NCI-H1694 treated with DMSO at 0.1 percent for 48 hours (cell line): ENCODE measurements at places on chromosomes 1 and 21.

DNA sequence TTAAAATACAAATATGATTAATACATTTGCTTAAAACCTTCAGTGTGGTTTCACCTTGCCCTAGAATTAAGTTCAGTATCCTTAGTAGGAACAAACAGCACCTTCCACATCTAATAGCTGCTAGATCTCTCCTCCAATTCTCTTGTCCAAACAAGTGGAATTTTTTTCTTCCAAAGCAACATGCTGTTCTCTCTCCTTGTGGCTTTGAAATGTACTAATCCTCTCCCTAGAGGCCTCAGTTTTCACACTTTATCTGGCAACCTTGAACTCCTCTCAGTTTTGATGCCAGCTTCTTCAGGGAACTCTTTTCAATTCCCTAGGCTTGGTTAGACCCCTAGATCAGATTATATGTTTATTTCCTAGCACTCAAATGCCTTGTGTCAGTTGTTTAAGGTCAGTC lies 87.0 kb downstream of the GLUL start:
- no peak for DNase-seq

GRCh38 chr1:59945790-59946189 lies 19.2 kb upstream of the CYP2J2 start:
- no peak for DNase-seq

GRCh38 chr1:213728593-213729536 lies 258.9 kb upstream of the PROX1 start:
- DNase-seq: no peak

GRCh38 chr1:188043536-188044245 lies 1214.9 kb downstream of the PLA2G4A start:
- no peak for DNase-seq

DNA sequence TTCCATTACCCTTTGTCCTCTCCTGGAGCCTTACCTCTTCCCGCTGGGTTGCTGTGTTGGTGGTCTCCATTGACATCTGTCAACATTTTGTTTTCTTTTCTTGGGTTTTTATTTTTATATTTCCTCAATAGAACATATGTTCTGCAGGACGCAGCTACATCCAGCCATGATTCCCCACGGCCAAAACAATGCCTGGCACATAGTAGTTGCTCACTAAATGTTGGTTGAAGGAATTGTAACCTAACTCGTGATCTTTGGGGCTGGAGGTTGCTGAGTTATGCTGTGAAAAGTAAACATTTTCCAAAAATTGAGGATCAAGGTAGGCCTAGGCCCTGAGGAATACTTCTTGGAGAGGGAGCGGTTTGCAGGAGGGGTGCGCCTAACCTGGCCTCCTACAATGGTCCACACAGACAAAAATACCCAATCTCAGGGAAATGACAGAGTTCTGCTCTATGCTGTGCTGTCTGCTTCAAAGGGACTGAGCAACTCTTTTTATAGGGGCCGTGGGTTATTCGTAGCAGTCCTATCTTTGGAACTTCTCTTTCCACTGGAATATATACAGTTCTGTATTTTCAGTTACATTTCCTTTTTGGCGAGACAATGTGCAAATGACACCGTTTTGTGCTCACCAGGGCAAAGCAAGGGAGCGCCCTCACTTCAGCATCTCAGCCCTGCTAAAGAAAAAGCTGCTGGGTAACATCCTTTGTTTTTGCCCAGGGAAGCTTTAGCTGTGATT lies 1.4 kb downstream of the PDPN start:
- no peak for DNase-seq

GRCh38 chr1:110056776-110057175 lies 13.7 kb downstream of the ALX3 start:
- no peak for DNase-seq

- DNase-seq: no peak
These were observed 160.0 kb downstream of the SEC16B start for GRCh38 chr1:177809819-177810218.

- DNase-seq: no peak
These were observed 12.6 kb upstream of the PLA2G2C start for GRCh38 chr1:20198918-20199317.

- no peak for DNase-seq
These were observed 134.4 kb downstream of the LEPR start for GRCh38 chr1:65554829-65555228.

GRCh38 chr1:19087737-19088594 lies 122.1 kb downstream of the UBR4 start:
- DNase-seq: no peak

DNA sequence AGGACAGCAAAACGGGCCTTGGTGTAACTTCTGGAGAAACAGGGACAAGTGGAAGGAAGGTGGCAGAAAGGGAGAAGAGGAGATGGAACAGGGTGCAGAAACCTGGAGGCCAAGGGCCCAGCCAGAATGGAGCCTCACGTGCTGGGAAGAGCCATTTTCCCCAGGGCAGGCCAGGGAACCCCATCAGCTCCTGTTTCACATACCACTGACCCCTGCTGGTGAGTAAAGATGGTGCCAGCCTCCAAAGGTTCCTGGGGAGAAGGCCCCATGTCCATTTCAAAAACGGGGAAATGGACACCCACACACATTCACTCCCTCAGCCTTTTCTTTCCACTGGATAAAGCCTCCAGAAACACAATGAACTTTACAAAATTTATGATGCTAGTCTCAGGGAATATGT lies 57.6 kb upstream of the JUN start:
- no peak for DNase-seq

GRCh38 chr1:110816945-110817344 lies 56.0 kb upstream of the CD53 start:
- no peak for DNase-seq

GRCh38 chr21:31915566-31915965 lies 42.7 kb downstream of the HUNK start:
- DNase-seq: no peak
